Activated T-helper 1 cell treated with anti-CD3 and anti-CD28 coated beads, Interleukin-2, amount 50 U/mL, for 16 hours (primary cell): ENCODE measurements at places on chromosomes 1 and 21.

DNA sequence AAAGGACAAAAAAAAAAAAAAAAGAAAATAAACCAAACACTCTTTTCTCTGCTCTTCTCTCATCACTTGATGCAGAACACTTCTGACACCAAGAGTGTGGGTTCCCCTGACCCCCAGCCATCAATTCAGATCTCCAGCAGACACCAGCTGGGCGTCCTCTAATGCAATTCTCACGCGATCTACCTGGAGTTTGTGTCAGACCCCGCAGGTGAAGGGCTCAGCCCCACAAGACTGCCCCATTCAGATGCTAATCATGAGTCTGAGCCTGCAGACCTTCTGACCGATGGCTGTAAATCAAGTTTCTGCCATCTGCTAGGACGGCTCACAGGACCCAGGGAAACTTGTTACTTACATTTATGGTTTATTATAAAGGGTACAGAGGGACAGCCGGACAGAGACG lies 133.6 kb upstream of the C1orf174 start:
- no peak for DNase-seq

- DNase-seq = no peak
Measured at GRCh38 chr1:81387446-81387845, 413.3 kb upstream of the ADGRL2 start.

DNA sequence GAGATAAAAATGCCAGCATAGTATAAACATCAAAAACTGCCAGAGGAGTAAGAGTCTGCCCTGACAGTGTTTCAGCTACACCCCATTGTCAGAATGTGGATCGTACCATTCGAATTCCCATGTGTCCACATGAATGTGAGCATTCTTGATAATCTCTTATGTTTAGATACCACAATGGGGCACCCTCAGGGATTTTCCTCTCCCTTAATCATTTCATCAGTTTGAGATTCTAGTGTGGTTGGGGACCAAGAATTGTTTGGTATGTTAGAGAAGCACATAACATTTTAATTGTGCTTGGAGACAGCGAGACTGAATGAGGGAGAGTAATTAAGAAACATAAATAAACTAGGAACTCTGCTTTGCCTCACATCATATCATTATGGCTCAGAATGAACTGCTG lies 120.2 kb downstream of the ZC3H11B start:
- no peak for DNase-seq

GRCh38 chr1:204410688-204411450 lies 748 bp downstream of the PPP1R15B start:
- no peak for DNase-seq

DNA sequence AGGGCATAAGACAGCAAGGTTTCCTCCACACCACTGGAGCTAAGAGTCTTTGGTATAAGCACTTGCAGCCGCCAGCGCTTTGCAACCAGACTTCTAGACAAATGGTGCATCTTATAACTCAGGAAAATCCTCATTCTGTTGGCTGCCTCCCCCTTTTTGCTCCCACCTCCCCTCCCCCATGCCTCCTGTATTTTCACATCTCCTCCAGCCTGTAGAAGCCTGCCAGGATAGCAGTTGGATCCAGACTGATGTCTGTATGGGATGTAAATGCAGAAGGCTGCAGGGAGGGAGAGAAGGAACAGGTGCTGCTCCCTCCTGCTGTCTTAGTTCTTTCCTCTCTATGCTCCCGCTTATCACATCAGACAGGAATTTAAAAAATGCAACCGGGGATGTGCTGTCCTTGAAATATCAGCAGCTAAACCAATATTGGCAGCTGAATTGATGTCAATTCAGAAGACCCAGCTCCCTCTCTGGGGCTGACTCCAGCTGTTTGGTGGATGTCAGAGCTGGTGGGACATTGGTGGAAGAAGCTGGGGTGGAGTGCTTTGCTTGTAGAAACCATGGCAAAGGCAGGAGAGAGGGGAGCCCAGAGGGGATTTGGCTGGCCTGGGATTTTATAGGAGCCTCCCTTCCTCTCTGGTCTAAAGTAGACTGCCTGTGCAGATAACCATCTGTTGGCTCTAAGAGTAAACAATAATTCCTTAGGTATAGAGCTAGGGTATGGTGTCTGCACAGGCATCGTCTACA lies 53.5 kb downstream of the NFASC start:
- no peak for DNase-seq

DNA sequence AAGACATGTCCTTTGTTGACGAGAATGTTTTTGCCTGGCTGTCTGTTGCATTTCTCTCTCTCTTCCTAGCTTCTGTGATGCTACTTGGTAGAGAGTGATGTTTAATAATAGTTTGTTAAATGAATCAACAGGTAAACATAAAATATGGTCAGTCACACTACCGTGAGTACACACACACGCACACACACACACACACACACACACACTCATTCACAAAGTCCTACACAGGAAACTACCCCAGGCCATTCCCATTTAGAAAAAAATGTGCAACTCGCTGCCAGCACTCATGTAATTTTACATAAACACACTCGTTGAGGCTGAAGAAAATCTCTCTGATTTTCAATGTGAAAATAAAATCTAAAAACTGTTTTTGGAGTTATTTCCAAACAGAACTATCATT lies 38.7 kb downstream of the RUNX1 start:
- no peak for DNase-seq

DNA sequence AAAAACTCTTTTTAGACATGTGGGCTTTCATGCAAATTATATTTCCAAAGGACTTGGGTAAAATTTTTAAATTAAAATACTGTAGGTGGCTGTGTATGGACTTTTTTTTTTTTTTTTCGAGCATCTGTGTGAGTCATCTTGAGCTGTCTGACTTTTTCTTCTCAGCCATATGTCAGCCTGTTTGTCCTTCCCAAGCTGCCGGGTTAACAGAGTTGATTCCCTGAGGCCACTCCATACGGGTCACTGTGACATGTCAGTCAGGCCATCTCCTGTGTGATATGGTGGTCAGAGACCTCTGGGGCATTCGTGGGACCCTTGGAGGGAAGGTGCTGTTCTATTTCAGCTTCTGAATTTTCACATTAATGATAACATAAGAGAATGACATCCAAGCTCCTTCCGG lies 148.3 kb downstream of the KCNJ6 start:
- DNase-seq = no peak

DNA sequence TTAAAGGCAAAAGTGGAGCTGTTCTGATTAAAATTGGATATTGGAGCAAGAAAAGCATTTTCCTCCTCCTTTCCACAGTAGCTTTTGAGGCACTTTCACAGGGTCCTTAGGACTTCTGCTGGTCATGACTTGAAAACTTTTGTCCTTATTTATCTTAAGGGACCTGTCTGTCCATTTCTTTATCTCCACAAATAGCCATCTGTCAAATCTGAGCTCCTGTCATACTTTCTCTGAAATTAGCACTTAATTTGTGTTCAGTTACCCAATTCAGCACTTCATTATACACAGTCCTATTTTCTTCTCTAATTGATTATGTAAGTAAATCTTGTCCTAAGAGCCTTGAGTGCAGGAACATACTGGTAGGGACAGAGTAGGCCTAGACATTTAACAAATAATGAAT lies 9.8 kb downstream of the POU2F1 start:
- no peak for DNase-seq

DNA sequence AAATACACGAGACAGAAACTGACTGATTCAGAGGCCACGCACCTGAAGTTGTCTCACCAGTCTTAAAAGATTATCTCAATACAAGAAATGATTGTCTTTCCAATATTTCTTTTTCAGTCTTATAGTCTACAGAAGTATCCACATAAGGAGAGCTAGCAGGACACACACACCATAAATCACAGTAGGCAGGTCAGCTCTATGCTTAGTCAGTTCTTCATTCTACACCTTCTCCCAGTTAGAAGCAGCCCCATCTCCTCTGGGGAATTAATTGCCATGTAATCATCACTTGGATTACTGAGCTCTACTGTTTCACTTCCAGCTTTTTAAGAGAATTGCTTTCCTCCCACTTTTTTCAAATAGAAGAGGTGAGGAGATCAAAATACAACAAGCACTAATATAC lies 59.6 kb downstream of the SMYD3 start:
- DNase-seq = no peak

DNA sequence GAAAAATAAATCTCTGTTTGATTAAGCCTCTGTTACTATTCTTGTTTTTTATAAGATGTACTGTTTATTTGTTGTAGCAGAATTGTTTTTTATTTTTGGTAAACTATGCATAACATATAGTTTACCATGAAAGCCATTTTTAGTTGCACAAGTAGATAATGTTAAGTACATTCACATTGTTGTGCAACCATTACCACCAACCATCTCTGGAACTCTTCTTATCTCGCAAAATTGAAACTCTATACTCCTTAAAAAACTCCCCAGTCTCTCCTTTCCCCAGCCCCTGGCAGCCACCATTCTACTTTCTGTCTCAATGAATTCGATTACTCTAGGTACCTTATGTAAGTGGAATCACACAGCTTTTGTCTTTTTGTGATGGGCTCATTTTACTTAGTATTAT lies 27.4 kb upstream of the UHMK1 start:
- no peak for DNase-seq

- no peak for DNase-seq
Measured at GRCh38 chr1:66295803-66296202, 238.2 kb upstream of the SGIP1 start.
